ENCODE measurements at places on chromosomes 1 and 21. TPM values are rescaled to one million over a fixed set of nuclear protein-coding genes. Genes with fewer than 3 reads are reported as not detected.

Gene SLC45A1
- total RNA-seq, result not detected

Gene PAQR6
- 0.40 TPM for total RNA-seq

Gene SDHC
- total RNA-seq, result 67.9 TPM

Gene LEFTY1
- not detected for total RNA-seq

Gene RHOC
- total RNA-seq, result 423 TPM

Measured in HT1080 (cell line).